ENCODE measurements at places on chromosomes 2 and 18.

DNA sequence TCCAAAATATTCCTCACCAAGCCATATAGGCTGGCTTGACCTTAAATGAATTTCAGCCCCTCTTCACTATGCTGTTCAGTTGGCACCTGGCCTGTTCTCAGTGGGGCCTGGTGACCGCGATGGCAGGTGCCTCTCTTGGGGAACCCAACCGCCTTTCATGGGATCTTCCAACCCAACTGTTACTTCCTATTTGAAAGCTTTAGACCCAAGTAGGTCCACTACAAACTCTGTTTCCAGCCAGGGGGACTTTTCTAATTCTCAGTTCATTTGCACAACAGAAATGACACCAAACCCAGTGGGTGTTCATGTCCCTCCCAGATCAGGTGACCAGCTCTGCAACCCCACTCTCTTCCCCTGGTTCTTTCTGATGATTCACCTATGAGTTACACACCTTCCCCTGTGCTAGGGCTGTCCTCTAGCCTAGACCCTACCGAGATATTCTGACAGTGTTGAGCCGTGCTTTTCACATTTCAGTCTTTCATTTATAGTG is 35.6 kb upstream of the NDUFV2 start:
- no peak for DNase-seq

- DNase-seq, result no peak
Measured at GRCh38 chr2:189818249-189819038, 34.2 kb downstream of the PMS1 start.

GRCh38 chr18:35116784-35117318 is 75.6 kb downstream of the MAPRE2 start:
- DNase-seq, result no peak

DNA sequence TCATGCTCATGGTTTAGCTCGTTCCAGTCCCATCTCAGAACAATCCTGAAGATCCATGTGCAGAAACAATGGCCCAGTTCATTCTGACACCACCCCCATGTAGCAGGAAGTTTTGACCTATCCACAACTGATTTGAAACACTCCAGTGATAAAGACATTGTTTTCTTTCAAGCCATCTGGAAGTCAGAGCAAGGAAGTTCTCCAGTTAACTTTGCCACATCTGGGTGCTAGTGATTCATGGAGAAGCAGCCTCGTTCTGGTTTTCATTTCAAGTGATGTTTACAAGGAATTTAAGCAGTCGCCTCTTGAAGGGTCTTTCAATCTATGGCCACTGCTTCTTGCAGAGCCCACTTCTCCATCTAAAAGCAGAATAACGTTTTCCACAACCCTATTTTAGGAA is 36.6 kb upstream of the TWIST2 start:
- peak; percentile 39 for DNase-seq

DNA sequence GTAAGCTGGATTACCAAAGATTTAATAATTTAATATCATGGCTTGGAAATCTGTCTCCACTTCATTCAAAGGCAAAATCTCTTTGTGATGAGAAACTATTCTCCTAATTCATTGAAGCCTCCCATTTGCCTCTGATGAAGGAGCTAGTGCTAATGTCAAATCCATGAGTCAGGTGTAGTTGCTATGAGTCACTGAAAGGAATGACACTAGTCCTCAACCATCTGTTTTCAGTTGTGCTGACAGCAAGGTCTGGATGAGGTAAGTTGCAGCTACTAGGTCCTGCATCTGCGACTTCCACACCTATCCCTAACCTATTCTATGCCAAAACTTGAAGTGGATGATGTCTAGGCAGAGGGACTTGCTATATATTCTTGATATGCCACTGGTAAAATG is 324.0 kb upstream of the UBE2E3 start:
- peak; percentile 70 for DNase-seq

DNA sequence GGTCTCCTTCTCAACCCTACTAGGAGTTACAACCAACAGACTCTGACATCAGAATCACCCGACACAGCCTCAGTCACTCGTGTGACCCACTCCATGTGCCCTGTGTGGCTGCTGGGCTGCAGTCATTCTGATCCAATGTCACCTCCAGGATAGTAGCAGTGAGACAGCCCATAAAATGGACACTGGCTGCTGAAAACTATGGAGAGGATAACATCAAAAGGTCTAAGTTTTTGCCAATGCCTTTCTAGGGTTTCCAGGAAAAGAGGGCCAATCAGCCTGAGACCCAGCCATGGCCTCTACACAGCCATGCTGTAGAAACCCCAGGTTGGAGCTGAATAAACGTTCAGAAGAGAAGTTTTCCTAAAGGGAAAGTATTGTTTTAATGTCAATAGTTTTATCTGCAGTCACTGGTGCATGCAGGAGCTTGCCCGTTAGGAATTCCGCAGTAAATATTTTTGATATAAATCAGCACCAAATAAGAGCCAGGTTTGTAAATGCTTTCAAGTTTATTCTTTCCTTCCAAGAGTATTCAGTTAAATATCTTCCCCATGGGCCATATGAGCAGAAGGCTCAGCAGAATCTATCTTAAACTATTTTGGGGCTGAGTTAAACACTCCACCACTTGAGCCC is 92.2 kb upstream of the PID1 start:
- DNase-seq, result no peak

GRCh38 chr2:159399716-159400415 is 113.4 kb upstream of the WDSUB1 start:
- peak; percentile 11 for DNase-seq

GRCh38 chr2:149132339-149132738 is 93.8 kb downstream of the LYPD6B start:
- no peak for DNase-seq

- DNase-seq, result no peak
Measured at GRCh38 chr2:170806548-170806947, 10.1 kb upstream of the GAD1 start.

GRCh38 chr2:36371070-36371874 is 15.7 kb downstream of the CRIM1 start:
- peak; percentile 63 for DNase-seq

DNA sequence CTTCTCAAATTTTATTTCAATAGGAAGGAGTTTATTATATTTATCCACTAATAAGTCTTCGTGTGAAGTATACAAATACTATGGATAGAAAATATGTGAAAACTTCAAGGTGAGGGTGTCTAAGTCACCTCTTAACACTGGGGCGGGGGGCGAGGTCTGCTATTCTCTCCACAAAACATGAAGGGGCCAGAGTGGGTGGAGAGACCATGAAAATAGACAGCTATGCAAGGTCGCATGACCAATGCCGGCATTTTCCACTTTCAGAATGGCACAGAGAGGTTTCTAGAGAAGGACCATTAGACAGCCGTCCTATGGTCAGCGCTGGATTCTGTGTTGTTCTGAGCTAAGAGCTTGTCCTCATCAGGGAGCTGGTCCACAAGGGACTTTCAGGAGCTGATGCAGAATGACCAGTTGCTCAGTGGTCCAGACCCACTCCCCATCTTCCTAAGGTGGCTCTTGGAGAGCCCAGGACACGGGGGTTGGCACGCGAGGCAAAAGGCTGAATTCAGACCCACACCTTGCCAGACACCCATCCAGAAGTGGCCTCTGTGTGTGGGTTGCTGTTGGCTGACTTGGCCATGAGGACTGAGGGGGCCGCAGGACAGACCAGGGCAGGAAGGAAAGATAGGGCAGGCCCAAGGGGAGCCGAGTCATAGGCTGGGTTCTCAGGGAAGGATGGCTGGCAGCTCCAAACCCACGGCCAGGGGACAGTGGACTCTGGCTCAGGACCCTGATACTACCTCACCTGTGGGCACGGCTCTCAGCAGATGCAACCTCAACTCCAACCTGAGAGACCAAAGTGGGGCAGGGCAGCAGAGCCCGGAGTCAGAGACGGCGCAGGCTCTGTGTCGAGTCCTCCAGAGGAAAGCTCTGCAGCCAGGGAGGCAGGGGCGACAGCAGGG is 69.8 kb downstream of the NDUFA10 start:
- DNase-seq, result no peak

DNA sequence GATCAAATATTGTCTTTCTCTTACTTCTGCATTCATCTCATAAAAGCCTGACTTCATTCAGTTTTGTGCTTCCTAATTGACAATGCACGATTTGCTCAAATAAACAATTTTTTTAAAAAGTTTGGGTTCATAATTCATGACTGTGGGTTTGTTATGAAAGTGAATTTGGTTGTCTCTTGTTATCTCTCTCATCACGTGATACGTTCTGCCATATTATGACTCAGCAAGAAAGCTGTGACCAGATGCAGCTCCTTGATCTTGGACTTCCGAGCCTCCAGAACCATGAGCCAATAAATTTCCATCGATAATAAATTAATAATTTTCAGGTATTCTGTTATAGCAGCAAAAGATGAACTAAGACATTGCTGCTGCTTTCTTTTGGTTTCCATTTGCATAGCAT is 156.5 kb upstream of the LRATD1 start:
- DNase-seq, result no peak

DNA sequence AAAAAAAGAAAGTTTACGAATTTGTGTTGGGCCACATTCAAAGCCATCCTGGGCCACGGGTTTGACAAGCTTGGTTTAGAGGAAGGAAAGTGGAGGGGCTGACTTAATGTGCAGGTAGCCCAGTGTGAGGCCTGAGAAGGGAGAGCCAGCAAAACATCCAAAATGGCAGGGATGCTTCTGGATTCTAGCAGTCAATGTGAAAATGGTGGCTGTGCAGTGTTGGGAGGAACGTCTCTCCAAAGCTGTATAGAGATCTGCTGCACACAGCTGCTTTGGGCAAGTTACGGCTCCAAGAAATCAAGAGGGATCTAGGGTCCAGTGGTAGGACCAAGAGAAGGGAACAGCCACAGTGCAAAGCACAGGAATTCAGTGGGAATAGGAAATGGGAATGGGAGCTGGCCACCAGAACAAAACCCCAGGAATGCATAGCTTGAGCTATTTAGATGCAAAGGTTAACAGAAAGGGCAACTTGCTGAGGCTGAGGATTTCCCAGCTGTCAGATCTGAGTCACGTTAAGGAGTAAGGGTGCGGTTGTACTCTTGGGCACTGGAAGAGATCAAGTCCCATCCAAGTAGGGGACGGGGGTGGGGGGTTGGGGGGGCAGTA is 70.6 kb downstream of the B3GNT2 start:
- DNase-seq, result peak; percentile 94

DNA sequence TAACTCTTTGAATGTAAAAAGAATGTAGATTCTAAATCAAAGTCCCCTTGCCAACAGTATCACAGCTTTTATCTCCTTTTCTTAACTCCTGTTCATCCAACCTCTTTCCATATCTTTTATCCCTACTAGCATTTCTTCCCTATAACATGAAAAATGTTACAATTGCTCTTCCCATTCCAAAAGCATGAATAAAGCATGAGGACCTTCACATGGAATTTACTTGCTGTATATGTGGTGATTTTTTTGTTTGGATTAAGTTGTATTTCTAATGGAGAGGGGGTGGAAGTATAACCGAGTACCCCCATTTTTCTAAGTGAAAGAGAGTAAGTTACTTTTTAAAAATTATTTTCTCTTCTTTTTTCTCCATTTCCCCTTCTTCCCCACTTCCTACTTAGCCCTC is 94.9 kb upstream of the RBBP8 start:
- DNase-seq, result no peak

- no peak for DNase-seq
Measured at GRCh38 chr2:26074676-26075075, 40.8 kb downstream of the RAB10 start.

DNA sequence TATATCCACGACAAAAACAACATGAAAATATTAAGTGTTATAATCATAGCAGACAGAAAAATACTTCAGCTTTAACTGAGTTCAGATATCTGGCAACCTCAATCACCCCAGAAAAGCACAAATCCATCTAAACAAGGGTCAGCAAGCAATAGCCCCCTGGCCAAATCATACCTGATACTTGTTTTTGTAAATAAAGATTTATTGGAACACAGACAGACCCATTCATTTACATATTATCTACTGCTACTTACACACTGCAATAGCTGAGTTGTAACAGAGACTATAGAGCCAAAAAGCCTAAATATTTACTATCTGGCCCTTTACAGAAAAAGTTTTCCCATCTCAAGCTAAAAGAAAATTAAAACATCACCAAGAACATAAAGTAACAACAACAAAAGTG is 12.8 kb downstream of the FARSB start:
- DNase-seq, result no peak

DNA sequence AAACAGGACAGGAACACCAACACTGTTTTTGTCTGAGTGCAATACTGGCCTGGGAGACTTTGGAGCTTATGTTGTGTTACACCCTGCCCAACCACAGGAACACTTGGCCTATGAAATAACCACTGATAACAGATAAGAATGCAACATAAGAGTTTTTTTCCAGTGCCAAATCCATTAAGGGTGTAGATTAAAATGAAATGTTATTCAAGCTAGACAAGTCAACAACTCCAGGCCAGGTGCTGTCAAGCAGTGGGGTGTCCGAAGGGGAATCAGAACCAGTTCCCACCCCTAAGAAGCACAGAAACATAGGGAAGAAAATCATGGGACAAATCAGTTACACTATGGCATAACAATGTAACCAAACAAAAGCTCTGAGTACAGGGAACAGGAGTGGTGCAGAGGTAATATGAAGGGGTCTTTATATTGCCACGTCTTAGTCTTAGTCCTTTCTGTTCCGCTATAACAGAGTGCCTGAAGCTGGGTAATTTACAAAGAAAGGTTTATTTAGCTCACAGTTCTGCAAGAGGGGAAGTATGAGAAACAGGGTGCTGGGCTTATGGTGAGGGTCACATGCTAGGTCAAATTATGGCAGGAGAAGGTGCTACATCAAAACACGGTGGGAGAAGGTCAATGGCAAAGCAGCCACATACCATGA is 3.8 kb downstream of the AFG3L2 start:
- DNase-seq, result no peak

GRCh38 chr2:48914477-48915089 is 159.1 kb upstream of the LHCGR start:
- DNase-seq, result no peak

DNA sequence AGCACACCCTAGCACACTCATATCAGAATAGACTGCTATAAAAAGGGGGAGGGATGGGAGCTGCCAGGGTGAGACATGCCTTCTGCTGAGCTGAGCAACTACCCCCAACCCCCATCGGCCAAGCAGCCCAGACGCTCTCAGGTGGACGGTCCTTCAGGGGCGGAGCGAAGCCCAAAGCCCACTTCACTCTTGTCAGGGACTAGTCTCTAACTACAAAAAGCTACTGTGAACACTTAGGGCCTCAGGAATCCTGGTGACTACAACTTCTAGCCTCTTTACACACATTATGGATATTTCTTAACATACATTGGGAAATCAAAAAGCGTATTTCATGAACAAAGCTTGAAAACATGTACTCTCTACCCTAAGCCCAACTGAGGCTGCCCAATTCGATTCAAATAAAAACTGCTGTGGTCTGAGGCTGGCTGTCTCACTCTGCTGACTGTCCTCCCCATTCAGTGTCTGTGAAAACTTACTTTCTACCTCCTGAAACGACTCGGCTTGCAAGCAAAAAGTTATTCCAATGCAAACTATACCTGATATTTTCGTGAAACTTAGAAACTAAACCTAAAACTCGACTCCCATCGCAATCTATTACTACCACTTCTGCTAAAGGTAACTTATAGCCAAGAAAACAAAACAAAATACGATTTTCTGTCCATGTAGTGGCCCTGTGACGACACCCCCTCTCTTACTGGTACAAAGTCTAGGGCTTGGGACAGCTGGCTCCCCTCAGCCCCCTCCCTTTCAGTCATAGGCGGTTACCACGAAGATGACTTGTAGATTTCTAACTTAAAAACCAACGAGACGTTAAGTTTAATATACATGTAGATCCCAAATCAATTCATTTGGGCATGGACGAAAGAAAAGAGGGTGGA is 1.2 kb downstream of the SERTAD2 start:
- peak; percentile 82 for DNase-seq

GRCh38 chr18:11726556-11726955 is 37.5 kb downstream of the GNAL start:
- no peak for DNase-seq

- peak; percentile 87 for DNase-seq
Measured at GRCh38 chr2:183951630-183952029, 646.7 kb upstream of the ZNF804A start.

- DNase-seq, result peak; percentile 8
Measured at GRCh38 chr2:98419977-98420725, 24.5 kb upstream of the INPP4A start.
